ENCODE measurements at places on chromosomes 13 and 19. TPM values are rescaled to one million over a fixed set of nuclear protein-coding genes. Genes with fewer than 3 reads are reported as not detected.

GRCh38 chr19:35408284-35409171 is 37.7 kb downstream of the GPR42 start:
- no peak for DNase-seq

DNA sequence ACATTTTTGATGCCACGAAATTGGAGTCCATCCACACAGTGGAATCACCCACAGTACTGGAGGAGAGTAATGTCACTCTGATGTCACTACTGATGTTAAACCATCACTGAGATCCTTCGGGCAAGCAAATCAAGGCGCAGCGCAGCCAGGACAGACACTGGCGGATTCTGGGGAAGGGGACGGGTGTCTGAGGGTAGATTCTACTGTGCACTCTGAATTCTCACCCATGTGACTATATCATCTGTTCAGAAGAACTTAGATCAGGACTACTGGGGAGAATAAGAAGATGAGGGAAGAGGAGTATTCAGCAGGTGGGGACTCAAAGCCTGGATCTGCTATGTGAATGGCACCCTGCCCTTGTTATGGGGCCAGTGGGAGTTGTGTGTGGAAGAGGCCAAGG is 12.6 kb upstream of the SIGLEC6 start:
- no peak for DNase-seq

- peak; percentile 31 for DNase-seq
These were observed 15.8 kb upstream of the ARHGEF7 start for GRCh38 chr13:111099290-111099689.

- no peak for DNase-seq
These were observed 8.2 kb downstream of the PKN1 start for GRCh38 chr19:14441041-14441938.

DNA sequence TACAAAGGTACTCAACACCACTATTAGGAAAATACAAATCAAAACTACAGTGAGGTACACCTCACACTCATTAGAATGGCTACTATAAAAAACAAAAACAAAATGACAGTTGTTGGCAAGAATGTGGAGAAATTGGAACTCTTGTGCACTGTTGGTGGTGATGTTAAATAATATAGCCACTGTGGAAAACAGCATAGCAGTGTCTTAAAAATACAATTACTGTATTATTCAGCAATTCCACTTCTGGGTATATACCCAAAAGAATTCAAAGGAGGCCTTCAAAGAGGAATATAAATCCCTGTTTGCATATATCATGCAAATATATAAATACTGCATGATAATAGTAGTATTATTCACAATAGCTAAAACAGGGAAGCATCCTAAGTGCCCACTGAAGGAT is 66.8 kb downstream of the CDK8 start:
- DNase-seq: no peak

- DNase-seq: no peak
These were observed 426.6 kb downstream of the NDFIP2 start for GRCh38 chr13:79907527-79907926.

DNA sequence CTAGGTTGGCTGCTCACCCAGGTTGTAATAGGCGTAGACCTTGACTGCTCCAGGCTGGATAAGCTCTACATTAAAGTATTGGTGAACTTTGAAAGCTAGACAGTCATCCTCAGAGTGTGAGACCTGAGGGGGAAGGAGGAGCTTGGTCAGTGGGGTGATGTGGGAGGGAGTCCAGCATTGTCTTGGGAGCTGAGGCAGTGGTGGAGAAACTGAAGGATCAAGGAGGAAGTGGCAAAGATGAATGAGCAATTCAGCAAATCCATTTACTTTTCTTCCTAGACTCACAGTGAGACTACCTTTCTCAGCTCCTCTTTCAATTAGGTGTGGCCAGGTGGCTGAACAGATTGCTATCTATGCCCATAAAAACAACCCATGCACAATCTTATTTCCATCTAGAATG is 10.2 kb upstream of the TNFSF14 start:
- DNase-seq: peak; percentile 82

- DNase-seq: no peak
These were observed 43.8 kb upstream of the DCUN1D2 start for GRCh38 chr13:113534236-113534860.

DNA sequence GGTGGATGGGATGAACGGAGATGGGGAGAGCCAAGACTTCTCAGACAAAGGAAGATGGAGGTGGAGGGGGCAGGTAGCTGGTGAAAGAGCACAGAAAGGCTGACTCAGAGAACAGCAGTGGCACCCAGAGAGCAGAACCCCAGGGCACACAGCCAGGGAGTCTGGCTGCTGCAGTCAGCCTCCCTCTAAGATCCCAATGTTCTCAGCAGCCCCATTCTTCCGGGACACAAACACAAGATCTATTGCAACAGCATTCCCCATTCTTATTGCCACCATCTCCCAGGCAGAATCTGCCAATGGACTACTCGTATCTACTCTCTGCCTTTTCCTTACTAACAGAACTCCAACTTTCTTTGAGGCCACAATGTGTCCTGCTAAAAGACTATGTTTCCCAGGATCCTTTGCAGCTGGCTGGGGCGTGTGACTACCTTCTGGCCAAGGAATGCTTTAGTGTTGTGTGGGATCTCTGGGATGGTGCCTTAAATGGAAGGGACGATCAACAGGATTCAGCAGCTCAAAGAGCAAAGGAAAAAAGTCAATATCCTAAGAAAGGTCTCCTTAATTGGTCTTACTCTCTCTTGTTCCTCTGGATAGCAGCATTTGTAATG is 7.5 kb downstream of the THAP8 start:
- DNase-seq: no peak

GRCh38 chr13:110162866-110163658 is 143.9 kb downstream of the COL4A1 start:
- DNase-seq: no peak

- no peak for DNase-seq
These were observed 28.9 kb upstream of the TPP2 start for GRCh38 chr13:102567857-102568256.

DNA sequence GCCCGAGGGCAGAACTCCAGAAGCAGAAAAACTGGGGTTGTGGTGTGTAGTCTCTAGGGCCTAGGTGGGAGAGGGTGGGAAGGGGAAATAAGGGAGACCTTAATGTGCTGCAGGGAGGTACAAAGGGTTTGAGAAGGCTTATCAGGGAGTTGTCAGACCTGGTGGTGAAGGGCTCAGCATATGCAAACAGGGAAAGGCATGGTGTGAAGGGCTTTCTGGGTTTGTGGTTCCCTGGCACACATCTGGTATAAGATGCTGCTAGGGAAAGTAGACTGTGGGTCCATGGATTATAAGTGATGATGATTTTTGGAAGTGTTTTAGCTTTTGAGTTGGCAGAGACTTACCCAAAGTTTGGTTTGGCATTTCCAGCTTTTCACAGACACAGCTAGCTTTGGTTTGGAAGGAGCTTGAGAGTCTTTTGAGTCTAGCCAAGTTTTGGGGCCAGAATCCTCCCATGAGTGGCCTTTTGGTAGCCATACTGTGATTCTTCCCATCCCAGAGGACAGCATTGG is 2.2 kb downstream of the TRIM28 start:
- no peak for DNase-seq

GRCh38 chr13:57627663-57628062 is 3.9 kb upstream of the PCDH17 start:
- no peak for DNase-seq

GRCh38 chr13:105541565-105541964 is 993.9 kb downstream of the EFNB2 start:
- no peak for DNase-seq

DNA sequence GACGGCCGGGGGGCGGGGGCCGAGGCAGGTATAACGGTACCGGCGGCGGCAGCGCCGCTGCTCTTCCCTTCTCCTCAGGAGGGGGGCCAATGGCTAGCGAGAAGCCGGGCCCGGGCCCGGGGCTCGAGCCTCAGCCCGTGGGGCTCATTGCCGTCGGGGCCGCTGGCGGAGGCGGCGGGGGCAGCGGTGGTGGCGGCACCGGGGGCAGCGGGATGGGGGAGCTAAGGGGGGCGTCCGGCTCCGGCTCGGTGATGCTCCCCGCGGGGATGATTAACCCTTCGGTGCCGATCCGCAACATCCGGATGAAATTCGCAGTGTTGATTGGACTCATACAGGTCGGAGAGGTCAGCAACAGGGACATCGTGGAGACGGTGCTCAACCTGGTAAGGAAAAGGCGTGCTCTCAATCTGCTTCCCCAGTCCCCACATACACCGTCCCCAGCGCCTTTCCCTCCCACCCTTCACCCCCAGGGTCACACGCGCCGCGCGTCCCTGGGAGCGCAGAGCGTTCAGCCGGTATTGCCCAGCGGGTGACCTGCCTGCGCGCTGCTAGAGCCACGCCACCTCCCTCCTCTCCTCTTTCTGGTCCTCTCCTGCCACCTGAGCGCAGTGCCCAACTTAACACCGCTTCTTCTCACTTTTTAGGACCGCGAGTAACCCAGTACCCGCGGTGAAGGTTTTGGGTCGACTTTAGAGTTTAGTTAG is 814 bp downstream of the NBEA start:
- DNase-seq: no peak

GRCh38 chr19:55304279-55304978 is 20.6 kb downstream of the BRSK1 start:
- peak; percentile 52 for DNase-seq

DNA sequence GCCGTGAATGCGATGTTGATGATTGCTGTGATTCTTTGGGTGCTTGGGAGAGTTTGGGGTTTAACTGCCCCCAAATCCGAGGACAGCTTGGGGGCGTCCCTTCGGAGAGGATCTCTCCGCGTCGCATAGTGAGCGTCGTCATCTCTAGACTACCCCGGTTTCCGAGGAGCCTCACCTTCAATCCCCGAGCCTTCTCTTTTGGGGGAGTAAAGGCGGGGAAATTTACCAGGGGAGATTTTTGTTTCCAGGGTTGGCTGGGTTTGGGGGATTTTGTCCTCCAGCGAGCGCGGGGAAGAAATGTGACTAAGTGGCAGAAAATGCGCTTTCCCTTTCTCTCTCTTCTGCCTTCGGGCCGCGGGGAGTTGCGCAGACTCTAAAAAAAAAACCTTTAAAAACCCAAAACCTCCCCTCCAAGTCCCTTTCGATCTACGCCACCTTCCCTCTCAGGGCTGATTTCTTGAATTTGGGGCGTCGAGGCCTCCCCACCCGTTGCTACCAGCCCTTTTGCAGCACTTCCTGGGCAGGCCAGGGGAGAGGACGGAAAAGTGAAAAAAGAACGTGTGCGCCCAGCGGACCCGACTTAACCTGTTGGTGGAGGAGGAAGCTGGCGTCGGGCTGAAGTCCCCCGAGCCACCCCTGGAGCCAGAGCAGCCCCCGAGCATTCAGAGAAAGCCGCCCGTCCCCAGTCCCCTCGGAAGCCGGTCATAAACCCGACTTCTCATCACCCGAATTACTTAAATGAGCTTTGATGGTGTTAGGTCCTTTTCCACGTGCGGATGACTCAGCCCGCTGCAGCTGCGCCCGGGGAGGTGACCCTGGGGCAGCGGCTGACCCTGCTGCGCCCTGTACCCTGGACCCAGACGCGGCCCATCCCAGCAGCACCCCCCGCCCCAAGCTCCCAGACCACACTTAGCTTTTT is 17.7 kb downstream of the NFIX start:
- DNase-seq: peak; percentile 71

DNA sequence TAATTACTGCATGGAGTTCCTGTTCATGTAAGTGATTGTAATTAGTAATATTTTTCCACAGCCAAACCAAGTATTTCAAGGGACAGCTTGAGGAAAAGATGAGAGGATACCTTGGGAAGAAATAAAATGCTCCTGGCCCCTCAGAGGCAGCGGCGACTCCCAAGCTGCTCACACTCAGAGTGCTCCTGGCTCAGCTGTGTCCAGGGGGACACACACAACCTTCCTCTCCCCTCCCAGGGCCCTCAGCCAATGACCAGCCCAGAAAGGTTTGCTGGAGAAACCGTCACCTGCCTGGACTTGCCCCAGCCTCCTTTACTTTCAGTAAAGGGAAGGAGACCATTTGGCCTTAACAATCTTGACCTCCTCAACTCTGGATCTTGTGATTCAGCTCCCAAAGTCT is 51.1 kb downstream of the CRYL1 start:
- no peak for DNase-seq

GRCh38 chr19:46634656-46635218 is 1.3 kb downstream of the GNG8 start:
- no peak for DNase-seq

GRCh38 chr19:5971714-5972354 is 6.1 kb downstream of the RANBP3 start:
- no peak for DNase-seq

DNA sequence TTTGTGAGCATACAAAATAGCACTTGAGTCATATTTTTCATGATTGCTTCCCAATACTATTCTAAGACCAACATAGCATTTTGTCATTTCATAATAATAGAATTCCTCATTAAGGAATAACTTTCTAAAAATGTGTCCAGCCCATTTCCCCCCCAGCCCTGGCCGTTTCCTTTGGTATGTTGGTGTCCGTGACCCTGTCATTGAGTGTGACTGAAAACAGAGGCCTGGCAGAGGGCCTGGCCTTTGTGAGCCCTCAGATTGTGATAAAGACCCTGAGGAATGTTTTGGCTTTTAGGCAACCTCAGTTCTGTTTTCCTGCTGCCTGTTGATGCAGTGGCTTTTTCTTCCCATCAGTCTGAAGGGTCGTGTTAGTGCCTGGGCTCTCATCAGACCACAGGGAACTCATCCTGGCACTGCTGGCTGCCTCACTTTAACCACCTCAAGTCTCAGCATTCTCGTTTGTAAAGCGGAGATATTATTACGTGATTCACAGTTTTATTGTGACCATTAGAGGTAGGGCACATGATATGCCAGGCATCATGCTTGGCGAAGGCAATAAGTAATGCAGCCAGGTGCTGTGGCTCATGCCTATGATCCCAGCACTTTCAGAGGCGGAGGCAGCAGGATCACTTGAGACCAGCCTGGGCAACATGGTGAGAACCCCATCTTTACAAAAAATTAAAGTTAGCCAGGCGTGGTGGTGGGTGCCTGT is 13.8 kb downstream of the SPINT2 start:
- DNase-seq: no peak

Gene TMEM86B
- 3.1 TPM for total RNA-seq

Gene SIAH3
- total RNA-seq: not detected

Gene LNX2
- total RNA-seq: 20.2 TPM

Gene ZIK1
- 0.66 TPM for total RNA-seq

Gene ZNF491
- 0.51 TPM for total RNA-seq

Gene C19orf85
- total RNA-seq: not detected

Gene C19orf18
- 2.4 TPM for total RNA-seq

Gene HSPB6
- total RNA-seq: not detected

Gene NPAS1
- 1.1 TPM for total RNA-seq

Data from mammary epithelial cell (primary cell).